Panc1 (cell line): ENCODE measurements at places on chromosomes 11 and 22.

- no peak for DNase-seq
Observed at GRCh38 chr22:39675947-39676346, 105.4 kb downstream of the CACNA1I start.

DNA sequence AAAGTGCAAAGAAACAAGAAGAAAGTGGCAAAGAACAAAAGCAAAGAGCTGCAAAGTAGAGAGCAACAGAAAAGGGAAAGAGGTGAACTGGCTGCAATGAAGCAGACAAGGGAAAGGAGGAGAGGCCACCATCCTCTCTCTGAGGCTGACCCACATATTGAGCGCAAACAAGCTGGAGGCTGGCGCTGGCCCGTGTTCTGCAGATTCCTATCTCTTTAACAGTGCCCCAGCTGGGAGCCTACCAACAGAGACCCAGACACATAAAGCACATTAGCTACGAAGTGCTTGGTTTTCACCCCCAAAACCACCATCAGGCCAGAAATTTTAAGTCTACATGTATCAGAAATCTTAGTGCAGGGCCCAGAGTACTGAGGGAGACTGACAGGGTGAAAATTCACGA lies 17.6 kb downstream of the NCAPD3 start:
- no peak for DNase-seq

DNA sequence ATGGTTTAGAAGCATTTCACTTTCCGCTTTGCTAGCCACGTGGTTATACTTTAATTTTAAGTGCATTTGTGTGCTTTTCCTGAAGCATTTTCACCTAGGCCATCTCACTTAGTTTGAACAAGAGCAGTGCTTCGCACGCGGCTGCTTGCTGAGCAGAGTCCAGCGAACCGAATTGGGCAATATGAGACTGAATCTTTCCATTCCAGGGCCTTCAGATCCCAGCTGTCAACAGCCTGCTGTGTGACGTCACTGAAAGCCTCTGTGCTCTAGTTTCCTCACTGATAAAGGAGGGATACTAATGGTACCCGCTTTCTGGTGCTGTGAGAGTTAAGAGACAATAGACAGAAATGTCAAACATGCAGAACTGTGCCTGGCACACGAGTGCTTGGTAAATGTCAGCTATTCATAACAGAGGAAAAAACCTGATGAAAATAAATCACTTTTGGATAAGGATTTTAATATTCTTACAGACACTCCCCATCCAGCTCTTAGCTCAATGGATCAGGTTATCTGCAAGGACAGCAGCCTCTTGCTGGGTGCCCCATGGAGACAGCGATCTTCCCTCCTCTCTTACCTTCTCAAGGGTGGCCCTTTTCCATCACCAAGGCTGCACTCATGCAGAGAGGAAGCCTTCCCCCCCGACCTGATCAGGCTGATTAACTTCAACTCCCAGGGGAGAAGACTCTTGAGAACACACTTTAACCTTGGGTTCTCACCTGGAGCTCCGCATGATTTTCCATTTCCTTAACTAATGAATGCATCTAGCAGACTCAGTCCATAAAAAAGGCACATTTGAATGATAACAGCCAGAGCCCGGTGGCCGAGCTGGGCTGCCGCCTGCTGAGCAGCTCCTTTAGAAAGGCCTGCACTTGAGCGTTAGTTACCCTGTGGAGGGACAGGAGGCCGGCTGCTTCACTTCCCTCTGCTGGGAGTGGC lies 3.5 kb upstream of the GLB1L3 start:
- no peak for DNase-seq

DNA sequence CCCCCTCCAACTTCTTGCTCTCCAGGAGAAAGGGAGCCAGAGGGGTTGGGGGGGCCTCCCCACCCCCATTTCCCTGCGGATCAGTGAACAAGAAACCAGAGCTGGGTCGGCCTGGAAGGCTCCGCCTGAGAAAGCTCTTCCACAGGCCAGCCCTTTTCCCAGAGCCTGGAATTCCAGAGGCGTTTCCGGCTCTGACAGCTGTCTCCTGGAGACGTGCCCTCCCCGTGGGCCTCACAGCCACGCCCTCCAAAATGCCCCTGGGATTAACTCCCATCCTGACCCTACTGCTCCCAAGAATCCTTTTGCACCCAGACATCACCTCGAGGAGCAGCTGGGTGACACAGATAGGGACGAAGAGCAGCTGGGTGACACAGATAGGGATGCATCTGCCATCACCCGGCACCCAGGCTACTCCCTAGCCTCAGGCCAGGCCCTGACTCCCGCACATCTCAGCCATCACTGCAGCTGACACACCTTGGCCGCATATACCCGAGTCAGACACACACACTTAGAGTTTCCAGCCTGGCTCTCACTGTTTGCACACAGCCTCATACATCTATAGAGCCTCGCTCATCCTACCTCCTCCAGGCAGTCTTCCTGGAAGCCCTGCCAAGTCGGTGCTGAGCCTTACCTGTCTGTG lies 7.6 kb upstream of the CDC42EP1 start:
- DNase-seq: no peak

GRCh38 chr11:65185171-65185570 lies 3.4 kb downstream of the CAPN1 start:
- no peak for DNase-seq

DNA sequence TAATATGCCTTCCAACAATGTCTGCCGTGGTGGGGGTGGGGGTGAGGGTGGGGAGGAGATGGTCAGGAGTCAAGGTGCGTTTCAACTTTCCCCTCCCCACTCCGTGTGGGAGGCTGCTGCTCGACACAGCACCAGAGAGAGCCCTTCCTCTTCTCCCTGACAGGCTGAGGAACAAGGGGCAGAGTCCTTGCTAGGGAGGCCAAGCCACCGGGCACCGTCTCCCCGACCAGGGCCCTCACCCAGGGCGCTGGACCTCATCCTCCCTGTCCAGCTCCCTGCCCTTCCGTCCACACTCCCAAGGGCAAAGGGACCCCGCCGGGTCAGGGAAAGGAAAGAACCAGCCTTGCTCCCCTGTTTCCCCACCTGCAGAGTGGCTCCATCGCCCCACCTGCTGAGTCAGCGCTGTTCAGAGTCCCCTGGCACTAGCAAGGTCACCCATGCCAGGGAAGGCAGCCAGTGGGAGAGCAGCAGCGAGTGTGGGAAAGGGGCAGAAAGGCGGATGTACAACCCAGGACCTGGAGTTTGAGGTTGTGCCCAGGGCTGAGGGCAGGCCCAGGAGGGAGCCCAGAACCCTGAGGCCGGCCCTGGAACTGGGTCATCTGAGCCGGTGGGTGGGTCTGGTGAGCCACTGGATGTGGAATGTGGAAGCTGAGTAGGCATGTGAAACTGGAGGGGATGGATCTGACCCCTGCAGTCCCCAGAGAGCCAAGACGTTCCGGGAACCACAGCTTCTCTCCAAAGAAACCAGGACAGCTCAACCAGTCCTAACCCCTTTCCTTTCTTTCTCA lies 47.2 kb downstream of the BUD13 start:
- no peak for DNase-seq

DNA sequence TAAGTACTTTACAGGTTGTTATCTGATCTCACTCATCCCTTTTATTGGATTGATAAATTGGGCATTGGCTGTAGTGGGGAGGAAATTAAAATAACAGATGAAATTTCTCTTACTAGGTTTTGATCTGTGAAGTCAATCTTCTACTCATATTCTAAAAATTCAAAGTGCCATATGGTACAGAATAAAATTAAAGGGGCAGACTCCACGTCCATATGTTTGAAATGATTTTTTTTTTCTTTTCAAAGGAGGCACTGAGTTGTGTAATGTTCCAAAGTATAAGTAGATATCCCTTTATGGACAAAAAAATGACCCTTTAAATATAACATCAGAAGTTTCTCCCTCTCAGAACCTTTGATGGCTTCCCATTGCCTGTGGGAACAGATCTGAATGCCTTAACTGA lies 207.4 kb downstream of the DBX1 start:
- DNase-seq: no peak

DNA sequence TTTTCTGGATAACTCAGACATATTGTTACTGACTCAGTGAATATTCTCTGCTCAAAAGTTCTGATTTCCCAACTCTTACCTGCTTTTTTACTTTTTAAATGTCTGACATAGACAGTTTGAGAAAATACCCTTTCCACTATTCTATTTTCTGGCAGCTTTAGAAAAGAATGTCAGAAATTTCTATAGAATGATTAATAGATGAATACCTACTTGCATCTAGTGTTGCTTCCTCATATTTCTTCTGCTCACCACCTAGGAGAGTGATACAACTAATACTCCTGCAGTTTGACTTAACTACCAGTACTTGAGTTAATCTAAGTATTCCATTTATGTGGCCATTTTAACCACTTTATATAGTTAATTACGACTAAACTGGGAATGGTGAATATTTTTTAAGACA lies 55.2 kb downstream of the KDM2A start:
- no peak for DNase-seq

GRCh38 chr11:114180301-114181055 lies 115.7 kb upstream of the NNMT start:
- no peak for DNase-seq

DNA sequence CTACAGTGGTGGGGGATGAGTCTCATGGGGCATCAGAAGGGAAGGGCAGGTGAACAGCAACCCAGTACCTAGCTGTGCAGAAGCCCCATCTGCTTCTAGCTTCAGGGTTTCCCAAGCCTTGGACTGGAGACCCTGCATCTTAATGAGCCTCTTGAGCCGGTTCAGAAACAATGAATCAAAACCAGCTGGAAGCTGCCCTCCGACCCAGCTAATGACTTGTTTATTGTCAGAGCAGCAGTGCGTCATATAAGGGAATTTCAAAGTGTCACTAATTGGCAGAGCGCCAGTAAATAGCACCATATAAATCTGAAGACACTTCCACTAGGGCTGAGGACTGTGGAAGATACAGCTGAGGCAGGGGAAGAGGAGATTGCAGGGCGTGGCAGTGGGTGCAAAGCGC lies 57.5 kb downstream of the RPUSD4 start:
- DNase-seq: no peak

- DNase-seq: no peak
Observed at GRCh38 chr11:20162824-20163782, 2.8 kb upstream of the DBX1 start.

- no peak for DNase-seq
Observed at GRCh38 chr22:25909614-25910387, 167.8 kb downstream of the MYO18B start.

GRCh38 chr11:33643167-33643824 lies 57.3 kb downstream of the C11orf91 start:
- DNase-seq: no peak

DNA sequence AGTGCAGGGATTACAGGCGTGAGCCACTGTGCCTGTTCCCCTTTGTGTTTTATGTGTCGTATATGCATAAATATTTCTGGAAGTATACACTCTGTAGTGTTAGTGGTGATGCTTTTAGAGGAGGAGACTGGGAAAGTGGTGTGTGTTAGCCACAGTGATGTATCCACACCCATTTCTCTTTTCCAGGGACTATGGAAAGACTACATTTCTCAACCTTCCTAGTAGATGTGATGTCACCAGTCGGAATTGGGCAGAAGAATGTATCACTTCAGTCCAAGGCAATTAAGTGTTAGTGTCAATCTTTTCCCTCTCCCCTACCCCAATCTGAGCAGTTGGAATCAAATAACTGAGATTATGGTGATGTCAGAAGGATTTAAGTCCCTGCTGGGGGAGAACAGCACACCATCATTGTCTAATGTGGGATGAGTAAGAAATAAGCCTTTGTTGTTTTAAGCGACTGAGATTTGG lies 5.8 kb upstream of the ATG16L2 start:
- no peak for DNase-seq

- DNase-seq: no peak
Observed at GRCh38 chr11:10930224-10930971, 72.5 kb upstream of the ZBED5 start.

DNA sequence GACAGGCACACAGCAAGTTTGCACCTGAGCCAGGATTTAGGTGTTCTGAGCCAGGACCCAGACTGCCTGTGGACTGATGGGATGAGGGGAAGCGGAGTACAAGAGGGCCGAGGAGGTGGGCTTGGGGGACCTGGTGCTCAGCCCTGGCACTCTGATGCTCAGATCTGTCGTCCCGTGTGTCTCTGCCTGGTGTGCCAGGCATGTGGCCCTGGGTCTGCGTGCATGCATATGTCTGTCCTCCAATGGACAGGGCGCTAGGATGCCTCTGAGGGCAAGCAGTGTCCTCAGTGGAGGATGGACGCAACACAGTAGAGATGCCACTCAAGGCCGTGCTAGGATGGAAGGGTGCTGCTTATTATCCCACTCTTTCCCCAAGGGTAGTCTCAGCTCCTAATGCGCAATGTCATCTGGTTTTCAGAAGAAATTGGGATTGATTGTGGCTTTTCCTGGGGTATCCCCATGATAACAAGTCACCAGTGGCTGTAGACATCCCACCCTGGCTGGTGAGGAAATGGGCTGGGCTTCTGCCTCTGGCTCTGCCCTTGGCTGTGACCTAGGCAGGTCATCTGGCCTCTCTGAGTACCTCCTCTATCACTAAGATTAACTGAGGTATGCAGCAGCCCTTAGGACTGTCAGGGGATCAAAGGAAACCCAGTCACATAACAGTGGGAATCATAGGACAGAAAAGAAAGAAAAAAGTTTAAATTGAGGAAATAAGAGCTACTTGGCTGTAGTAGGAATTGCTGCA lies 35.7 kb upstream of the SUSD2 start:
- no peak for DNase-seq

GRCh38 chr11:119120639-119121007 lies 757 bp upstream of the HINFP start:
- no peak for DNase-seq
